ENCODE measurements at places on chromosomes 5 and 9.
A peak's percentile ranks its signal among the peaks of the same experiment; 100 is the strongest.

DNA sequence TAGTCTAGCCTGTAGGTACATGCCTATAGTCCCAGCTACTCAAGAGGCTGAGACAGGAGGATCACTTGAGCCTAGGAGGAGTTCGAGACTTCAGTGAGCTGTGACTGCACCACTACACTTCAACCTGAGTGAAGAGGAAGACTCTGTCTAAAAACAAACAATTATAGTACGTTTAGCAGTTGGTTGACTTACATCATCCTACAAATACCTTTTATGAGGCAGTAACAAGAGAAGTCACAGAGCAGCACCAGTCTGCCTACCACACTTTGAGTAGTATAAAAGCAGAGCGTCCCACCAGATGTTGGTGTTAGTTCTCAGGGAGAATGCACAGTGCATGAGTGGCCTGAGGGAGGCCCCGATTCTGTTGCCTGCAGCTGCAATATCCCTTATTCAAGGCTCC is 16.1 kb downstream of the ZFR start:
- no peak for DNase-seq

DNA sequence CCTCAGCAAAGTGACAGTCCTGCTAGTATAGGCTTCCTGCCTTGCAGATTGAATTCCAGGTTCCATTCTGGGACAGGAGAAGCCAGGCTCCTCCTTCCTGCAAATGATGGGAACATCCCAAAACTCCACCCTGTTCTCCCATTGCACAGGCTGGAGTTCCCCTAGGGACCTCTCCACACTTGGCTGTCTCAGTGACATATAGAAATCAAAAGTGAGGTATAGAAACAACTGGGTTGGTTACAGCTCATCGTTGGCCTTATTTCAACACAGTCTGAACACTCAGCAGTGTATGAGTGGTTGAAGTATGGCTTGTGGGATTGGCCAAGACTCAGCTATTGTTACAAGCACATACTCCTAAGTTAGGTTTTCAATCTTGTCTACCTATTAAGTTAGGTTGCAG is 157.8 kb upstream of the FTMT start:
- no peak for DNase-seq

DNA sequence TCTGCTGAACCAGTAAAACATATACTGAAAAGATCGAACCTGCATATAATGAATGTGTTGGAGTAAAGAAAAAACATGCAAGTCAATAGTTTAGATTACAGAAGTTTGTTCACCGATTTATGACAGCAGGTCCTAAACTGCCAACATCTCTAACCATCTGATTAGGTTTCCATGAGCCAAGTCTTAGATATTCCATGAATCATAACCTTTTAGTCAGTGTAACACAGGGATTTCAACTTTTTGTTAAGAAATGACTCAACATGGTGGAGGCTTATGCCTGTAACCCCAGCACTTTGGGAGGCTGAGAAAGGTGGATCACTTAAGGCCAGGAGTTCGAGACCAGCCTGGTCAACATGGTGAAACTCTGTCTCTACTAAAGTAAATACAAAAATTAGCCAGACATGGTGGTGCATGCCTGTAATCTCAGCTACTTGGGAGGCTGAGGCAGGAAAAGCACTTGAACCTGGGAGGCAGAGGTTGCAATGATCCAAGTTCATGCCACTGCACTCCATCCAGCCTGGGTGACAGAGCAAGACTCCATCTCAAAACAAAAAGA is 38.7 kb downstream of the APC start:
- no peak for DNase-seq

DNA sequence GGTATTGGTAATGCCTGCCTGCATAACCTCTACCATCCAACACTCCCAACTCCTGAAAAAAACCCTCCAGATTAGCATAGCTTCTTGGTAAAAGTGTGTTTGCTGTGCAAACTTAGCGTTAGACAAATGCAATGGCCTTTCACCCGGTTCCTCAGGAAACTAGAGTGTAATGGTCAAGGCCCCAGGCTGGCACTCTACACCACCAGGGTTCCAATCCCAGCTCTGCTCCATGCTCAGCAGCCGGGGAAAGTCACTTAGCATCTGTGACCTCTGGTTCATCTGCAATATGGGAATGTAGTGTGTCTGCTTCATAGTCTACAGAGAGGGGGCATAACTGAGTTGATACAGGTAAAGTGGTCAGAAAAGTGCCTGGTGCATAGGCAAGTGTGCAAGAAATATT is 9.0 kb downstream of the FBP1 start:
- DNase-seq: no peak

DNA sequence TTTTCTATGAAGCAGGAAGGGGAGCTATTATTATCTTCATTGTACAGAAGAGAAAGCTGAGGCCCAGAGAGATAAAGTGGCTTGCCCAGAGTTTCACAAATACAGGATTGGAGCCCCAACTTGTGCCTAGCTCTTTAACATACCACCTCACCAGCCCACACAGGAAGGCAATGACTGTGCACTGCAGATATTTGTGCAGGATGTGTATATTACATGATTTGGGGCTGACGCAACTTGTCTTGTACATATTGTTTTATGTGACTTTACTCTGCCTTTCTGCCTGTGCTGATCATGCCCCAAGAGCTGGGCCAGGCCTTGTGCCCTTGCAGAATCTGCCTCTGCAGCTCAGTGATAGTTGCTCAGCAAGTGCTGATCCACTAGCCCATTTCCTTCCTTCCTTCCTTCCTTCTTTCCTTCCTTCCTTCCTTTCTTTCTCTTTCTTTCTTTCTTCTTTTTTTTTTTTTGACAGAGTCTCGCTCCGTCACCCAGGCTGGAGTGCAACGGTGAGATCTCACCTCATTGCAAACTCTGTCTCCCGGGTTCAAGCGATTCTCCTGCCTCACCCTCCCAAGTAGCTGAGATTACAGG is 106.6 kb upstream of the TBCA start:
- DNase-seq: no peak

GRCh38 chr5:144510845-144511579 is 340.3 kb downstream of the KCTD16 start:
- DNase-seq: no peak

GRCh38 chr9:72947984-72948465 is 4.8 kb downstream of the ALDH1A1 start:
- no peak for DNase-seq

DNA sequence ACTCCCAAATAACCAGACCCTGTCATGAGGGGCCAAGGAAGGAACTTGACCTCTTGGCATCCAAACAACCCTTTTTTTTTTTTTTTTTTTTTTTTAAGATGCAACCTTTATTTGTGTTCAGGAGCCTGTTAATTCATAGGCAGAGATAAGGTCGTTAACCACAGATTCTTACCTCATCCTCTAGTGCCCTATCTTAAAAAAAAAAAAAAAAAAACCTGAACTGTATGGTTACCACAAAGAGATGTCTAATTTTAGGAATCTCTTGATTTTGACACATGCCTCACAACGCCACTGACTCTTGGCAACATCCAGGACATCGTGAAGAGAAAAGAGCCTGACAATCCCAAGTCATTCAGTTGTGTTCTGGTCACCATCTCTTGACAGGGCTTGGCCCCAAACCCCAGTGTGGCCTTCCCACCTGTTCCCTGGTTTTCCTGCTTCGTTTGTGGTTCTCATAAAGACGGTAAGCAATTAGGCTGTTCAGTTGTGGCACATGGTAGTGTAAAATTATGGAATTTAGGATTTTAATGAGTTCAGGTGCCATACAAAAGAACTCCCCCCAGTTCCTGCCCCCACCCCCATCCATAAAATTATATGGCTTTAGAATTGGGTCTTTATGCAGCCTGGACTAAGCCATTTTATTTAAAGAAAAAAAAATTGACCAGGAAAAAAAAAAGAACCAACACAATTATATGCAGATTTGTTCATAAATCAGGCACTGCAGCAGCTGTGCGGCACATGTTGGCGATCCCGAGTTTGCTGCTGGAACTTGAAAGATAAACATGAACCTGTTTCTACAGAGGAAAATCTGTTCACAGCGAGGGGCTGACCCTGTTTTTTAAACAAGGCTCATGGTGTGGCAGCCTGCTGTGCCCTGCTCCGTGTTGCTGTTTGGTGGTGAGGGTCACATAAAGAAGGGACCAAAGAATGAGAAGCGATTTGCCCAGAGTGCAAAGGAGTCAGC is 267.8 kb upstream of the CLINT1 start:
- no peak for DNase-seq

DNA sequence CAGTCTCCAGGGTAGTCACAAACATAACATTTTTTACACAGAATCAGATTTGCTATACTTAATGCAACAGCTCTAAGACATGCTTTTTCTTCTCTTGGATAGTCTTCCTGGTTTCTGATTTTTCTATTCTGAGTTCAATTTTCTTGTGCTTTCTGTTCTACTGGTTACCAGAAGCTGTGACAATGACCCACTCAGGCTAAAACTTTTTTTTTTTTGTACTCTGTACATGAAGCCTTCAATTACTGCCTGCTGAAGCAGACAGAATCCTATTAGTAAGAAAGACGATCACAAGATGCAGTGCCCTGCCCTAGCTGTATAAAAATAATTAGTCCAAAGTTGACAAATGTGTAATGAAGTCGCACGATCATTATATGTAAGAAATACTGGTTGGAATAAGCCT is 231.1 kb upstream of the TBCA start:
- no peak for DNase-seq

GRCh38 chr9:135399000-135399649 is 80.5 kb upstream of the PPP1R26 start:
- no peak for DNase-seq

DNA sequence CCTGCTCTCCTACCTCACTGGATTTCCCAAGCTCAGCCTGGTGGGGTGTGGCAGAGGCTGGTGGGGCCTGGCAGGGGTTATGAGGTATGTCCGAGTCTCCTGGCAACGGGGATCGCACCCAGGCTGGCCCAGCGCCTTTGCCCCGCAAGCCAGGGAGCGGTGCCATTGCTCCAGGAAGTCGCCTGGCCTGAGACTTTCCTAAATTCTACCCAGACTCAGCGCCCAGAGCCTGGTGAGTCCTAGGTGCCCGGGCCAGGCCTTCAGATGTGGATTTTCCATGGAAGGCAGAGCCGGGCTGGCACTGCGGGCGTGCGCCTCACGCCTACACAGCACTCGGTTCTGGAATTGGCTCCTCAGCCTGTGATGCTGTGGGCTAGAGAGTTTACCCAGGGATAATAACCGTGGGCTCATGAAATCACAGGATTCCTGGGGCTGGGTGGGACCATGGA is 155.4 kb upstream of the COL5A1 start:
- peak; percentile 16 for DNase-seq

- DNase-seq: peak; percentile 35
These were observed 33.8 kb upstream of the ANXA2R start for GRCh38 chr5:43073597-43074546.

DNA sequence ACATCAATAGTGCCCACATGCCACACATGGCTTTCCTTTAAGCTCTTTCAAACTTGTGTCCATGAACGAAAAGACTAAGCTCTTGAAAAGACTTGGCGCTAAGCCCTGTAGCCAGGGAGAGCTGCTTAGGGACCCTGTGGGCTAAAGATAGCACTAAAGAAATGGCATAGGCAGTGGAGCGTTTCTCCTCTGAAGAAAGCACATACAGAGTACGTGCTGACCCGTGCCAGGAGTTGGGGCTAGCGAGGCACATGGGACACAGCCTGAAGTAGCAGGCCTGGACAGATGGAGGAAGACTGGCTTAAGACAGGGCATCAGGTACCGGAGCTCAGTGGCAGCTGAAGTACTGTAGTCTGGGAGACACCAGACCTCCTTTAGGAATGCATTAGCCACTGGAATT is 39.7 kb downstream of the ADGRV1 start:
- no peak for DNase-seq

DNA sequence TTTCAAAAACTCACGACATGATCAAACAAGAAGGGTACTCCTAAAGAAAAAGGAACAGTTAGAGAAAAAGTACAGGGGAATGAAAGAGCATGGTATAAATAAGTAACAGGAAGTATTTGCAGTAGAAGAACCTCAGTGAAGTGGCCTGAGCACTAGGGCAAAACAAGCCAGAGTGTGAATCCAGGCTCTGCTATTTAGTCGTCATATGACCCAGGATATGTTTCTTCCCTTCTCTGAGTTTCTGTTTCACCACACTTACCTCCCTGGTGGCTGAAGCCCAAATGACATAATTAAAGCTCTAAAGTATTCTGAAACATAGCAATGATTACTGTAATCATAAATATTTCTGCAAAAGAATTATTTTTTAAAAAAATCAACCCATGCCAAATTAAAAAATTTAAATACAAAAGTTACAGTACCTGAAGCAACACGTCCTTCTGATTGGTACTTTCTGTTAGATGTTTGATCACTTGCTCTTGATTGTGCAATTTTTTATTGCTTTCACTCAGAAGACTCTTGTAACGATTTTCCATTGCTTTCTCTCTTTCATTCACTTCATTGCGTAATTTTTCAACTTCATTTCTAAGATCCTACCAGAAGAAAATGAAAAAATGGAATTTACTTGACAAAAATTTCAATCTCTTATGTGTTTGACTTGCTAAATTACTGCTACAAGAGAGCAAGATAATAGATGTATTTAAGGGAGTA is 88.9 kb downstream of the CDK5RAP2 start:
- no peak for DNase-seq

DNA sequence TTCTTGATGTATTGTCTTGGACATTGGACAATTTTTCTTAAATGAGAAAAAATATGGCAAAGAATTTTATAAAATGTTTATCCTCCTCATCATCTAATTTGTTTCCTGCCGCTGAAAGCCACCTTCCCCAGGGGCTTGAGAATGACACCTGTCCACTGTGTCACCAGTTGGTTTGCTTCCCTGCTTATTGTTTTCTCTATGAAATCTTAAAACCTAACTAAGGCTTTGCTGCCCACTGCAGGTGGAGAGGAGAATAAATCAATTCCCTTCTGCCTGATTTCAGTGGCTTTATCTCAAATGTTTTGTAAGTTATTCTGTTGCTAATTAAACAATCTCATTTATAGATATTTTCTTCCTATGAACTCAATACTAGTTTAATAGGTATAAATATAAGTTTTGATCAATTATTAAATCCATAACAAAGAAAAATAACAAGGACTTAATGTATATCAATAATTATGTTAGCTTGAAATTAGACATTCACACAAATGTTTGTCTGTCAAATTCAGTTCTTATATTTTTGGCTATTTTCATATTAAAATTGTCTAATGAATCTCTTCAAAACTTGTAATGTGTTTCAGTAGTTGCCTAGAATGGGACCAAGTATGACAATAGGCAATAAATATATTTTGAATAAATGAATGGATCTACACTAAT is 822.5 kb downstream of the PTPRD start:
- DNase-seq: no peak

DNA sequence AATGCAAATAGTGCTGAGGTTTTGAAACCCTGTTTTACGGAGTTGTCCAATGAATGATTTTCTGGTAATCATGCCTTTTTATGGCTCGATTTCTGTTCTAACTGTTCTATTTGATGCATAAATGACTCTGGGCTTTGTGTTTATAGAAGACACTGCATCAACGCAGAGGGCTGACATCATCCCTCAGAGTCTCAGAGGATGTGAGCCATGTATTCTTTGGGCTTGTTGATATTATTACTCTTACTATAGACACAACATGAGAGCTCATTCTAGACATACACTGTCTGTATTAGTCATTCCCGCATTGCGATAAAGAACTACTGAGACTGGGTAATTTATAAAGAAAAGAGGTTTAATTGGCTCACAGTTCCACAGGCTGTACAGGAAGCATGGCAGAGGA is 31.6 kb downstream of the CDH6 start:
- no peak for DNase-seq

DNA sequence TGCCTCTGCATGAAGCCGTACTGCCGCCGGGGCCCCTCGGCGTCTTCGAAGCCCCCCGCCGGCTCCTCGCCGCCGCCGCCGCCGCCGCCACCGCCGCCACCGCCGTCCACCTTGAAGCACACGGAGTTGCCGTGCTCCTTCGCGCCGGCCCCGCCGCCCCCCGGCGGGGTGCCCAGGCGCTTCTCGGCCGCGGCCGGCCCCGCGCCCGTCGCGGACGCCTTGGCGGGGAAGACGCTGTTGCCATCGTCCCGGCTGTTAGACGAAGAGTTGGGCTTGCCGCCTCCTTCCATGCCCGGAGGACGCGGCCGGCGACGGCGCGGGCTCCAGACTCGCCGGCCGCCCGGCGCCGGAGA is 400 bp downstream of the HCN1 start:
- no peak for DNase-seq

Data from CD4-positive, alpha-beta T cell treated with Interleukin-15 for 1 hour (primary cell).